Activated naive CD4-positive, alpha-beta T cell treated with anti-CD3 and anti-CD28 coated beads for 36 hours (primary cell): ENCODE measurements at places on chromosomes 2 and 18. TPM values are rescaled to one million over a fixed set of nuclear protein-coding genes. Genes with fewer than 3 reads are reported as not detected.

GULP1 gene
- total RNA-seq = not detected

PHOSPHO2 gene
- total RNA-seq = 1.2 TPM

CYP27A1 gene
- total RNA-seq = not detected

COLEC11 gene
- total RNA-seq = not detected

OSBPL6 gene
- 2.3 TPM for total RNA-seq

SERPINB11 gene
- not detected for total RNA-seq

SLC23A3 gene
- 0.84 TPM for total RNA-seq

SULT1C2 gene
- total RNA-seq = not detected

SP9 gene
- total RNA-seq = not detected

MAPK4 gene
- total RNA-seq = not detected

MROH2A gene
- not detected for total RNA-seq

ARHGAP28 gene
- not detected for total RNA-seq

IL1RL1 gene
- total RNA-seq = 0.43 TPM

TXNDC2 gene
- not detected for total RNA-seq

COL4A3 gene
- not detected for total RNA-seq

PRKCE gene
- total RNA-seq = 10.6 TPM

FOXD4L1 gene
- total RNA-seq = 0.10 TPM

LAMA1 gene
- total RNA-seq = not detected

DOCK10 gene
- total RNA-seq = 123 TPM

ANKRD36B gene
- 11.3 TPM for total RNA-seq

VWA3B gene
- total RNA-seq = 0.43 TPM

PTPRM gene
- 6.1 TPM for total RNA-seq

CCDC148 gene
- not detected for total RNA-seq

UGT1A6 gene
- total RNA-seq = not detected

CRYBA2 gene
- not detected for total RNA-seq

TMEM37 gene
- total RNA-seq = not detected

ANKRD30B gene
- not detected for total RNA-seq

LONRF2 gene
- total RNA-seq = not detected

C1QL2 gene
- total RNA-seq = not detected

SLC8A1 gene
- 0.60 TPM for total RNA-seq

ASPRV1 gene
- total RNA-seq = 0.41 TPM

MDH1B gene
- 0.86 TPM for total RNA-seq

POLE4 gene
- total RNA-seq = 76.5 TPM

UGT1A8 gene
- total RNA-seq = not detected

GKN2 gene
- not detected for total RNA-seq

TRIM43 gene
- not detected for total RNA-seq

EVA1A gene
- total RNA-seq = not detected

ABCG5 gene
- total RNA-seq = not detected

COL3A1 gene
- total RNA-seq = not detected

PROM2 gene
- 0.89 TPM for total RNA-seq

PIEZO2 gene
- not detected for total RNA-seq

FAM228A gene
- 0.26 TPM for total RNA-seq

ONECUT2 gene
- not detected for total RNA-seq

DCDC2C gene
- total RNA-seq = not detected

GPR45 gene
- not detected for total RNA-seq

DYNAP gene
- not detected for total RNA-seq
